Fibroblast of skin of back (primary cell): ENCODE measurements at places on chromosomes 11 and 22.

DNA sequence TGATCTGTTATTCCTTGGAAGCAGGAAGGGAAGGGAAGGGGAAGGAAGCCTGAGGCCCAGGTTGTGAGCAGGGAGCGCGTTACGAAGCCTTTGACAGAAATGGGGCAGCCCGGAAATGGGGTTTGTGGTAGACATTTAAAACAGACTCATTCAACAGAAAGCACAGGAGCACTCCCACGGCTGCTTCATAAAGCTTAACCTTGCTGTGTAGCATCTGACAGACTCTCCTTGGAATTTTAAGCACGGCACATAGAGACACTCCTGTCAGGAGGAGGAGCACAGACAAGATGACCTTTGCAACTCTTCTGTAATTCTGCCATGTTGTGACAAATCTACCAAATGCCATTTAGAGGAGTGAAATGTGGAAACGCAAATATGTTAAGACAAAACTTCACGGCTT lies 131.6 kb downstream of the FBXO7 start:
- DNase-seq: no peak

- DNase-seq: no peak
Observed at GRCh38 chr11:126469311-126469710, 113.8 kb downstream of the ST3GAL4 start.

- no peak for DNase-seq
Observed at GRCh38 chr11:100188137-100188783, 498.8 kb upstream of the ARHGAP42 start.

- no peak for DNase-seq
Observed at GRCh38 chr22:17548010-17548755, 15.1 kb upstream of the SLC25A18 start.

DNA sequence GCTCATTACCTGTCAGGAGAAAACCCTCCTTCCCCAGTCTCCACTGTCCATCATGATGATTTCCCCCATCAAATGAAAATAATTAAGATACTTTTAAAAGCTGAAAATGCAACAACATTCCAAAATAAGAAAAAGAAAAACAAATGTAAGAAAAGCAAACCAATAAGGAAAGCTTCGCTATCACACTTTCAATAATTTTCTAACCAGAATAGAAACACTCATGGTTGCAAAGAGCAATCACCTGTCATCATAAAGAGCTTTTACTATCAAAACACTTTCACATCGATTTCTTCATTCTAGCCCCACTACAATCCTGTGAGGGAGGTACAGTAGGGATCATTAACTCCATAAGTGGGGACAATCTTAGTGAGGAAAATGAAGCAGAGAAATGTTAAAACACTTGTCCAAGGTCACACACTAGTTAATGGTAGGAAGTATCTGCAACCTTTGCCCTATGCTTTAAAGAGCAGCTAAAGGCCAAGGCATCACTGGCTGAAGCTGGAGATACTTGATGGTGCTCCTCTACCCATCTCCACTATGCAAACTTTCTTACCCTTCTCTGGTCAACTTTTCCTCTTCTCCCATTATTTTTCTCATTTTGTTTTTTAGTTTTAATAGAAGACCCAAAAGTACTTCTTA lies 2.6 kb downstream of the RBM4B start:
- no peak for DNase-seq

GRCh38 chr11:126655807-126656128 lies 300.3 kb downstream of the ST3GAL4 start:
- DNase-seq: peak; percentile 30

GRCh38 chr11:129815596-129816461 lies at the start of gene TMEM45B:
TMEM45B (plus strand) TSS chr11:129815848; CDS start chr11:129852483, 36,635 bp downstream.
- no peak for DNase-seq

DNA sequence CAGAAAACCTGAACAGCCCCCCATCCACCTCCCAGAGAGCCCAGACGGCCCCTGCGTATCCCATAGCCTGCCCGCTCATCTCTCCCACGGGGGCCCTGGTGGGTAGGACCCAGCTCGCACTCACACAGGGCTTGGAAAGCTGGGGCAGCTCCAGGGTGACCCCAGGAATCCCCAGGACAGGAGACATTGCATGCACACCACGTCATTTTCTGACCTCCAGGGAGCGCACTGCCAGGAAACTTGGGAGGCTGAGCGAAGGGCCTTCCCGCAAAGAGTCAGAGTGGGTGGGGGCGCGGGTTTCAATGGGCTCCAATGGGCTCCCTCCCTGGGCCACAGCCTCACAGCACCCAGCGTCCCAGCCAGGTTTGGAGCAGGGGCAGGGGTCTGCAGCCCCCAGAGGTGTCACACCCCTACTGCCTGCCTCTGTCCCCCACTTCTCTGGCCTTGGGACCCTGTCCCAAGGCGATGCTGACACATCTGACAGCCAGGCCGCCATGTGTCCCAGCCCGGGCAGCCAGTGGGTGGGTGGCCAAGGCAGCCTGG lies 8.2 kb upstream of the SYT8 start:
- DNase-seq: peak; percentile 80

DNA sequence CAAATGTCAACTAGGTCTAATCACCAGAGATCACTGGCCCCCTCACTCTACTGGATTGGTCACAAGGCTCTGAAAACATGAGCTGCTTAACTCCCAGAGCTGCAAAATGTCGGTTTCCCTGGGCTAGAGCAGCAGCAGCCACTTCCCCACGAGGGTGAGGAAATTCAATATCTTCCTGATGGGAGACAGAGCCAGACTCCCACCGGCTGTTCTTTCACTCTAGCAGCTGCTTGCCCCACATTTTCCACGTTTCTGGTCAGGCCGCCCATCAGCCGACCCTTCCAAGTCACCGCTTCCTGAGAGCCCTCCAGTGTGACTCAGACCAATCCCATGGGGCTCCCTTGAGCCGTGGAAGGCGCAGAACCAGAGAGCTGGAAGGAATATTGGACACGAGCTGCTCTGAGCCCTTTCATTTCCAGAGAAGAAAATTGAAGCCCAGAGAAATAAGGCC lies 227.0 kb downstream of the ADAMTS15 start:
- peak; percentile 93 for DNase-seq

DNA sequence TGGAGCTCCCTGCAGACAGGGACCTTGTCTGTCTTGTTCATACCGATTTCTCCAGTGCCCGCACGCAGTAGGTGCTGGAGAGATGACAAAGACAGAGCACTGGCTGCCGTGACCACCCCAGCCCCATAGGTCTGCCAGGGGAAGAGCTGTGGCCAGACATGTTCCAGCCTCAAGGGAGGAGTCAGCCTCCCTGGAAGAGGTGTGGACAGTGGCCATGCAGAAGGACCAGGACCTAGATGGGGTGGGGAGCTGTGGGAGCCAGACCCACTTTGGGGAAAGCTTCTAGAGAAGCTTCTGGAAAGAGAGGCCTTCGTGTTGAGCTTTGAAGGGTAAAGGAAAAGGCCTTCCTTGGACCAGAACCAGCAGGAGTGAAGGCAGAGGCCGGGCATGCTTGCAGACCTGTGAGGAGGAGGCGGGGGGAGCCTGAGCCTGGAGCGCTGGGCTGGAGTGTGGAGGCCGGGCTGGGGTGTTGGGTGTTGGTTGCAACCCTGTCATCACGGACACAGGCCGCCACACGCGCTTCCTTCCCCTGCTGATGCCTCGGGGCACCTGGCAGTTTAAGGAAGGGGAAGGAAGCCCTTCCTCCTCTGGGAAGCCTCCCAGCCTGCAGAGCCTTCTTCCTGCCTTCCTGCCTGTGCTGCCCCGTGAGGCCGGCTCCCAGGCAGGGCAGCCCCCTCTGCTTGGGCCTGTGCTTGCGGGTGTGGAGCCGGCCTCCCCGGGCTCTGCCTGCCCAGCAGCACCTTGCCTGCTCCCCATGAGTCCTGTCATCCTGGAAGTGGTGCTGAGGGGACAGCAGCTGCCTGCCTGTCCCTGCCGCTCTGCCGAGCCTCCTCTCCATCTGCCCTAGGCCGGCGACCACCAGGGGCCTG lies 12.3 kb downstream of the RELT start:
- DNase-seq: no peak

DNA sequence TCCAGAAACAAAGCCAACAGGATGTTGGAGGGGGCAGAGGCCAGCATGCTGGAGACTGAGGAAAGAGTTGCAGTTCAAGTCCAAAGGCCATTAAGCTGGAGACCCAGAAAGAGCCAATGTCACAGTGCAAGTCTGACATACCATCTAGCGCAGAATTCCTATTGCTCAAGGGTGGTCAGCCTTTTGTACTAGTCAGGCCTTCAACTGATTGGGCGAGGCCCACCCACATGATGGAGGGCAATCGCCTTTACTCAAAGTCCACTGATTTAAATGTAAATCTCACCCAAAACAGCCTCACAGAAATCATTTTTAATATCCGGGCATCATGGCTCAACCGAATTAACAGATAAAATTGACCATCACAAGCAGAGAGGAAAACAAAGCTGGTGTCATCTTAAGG lies 113.9 kb downstream of the RCN1 start:
- no peak for DNase-seq

DNA sequence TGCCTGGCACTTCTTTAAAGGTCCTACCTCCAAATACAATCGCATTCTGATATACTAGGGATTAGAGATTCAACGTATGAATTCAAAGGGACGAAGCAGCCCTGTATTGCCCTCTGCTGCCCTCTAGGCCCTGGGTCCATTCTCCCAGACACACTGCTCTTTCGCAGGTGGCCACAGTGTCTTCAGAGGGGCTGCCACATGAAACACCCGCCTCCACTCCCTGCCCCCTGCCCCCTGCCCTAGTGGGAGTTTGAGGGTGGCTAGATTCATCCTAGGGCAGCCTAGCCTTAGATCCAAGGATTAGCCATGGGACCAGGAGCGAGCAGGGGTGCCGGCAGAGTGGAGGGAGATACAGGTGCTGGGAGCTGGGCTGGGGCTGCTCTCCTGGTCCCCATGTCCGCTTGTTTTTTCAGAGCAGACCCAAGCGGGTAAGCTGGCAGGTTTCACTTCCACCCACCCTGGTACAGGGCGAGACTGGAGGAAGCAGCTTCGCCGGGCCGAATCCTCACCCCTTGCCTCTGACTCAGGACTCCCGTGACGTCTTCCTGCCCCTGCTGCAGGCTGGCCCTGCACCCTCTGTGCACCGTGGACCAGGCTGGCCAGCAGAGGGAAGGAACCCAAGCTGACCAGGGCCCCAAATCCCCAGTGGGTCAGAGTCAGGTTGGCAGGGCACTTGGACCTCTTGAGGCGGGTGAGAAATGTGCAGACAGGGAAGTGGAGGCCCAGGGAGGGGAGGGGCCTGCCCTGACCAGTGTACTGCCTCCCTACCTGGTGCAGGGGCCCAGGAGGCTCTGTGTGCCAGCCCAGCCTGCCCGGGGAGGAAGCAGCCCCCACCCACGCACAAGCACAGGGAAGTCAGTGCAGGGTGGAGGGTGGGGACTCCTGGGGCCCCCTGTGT lies 28.4 kb upstream of the HMOX1 start:
- no peak for DNase-seq

- no peak for DNase-seq
Observed at GRCh38 chr11:17744151-17744940, 9.8 kb downstream of the KCNC1 start.

GRCh38 chr22:41768430-41768829 lies 32.0 kb upstream of the CCDC134 start:
- DNase-seq: peak; percentile 61
